Stimulated activated CD4-positive, alpha-beta T cell treated with anti-CD3 and anti-CD28 coated beads, Interleukin-4, amount 100 ng/mL, for 1 hour (primary cell): ENCODE measurements at places on chromosomes 5 and 9.

GRCh38 chr5:169875091-169875728 is 105.1 kb downstream of the INSYN2B start:
- DNase-seq: no peak

- no peak for DNase-seq
These were observed 105.8 kb downstream of the SREK1 start for GRCh38 chr5:66249920-66250319.

DNA sequence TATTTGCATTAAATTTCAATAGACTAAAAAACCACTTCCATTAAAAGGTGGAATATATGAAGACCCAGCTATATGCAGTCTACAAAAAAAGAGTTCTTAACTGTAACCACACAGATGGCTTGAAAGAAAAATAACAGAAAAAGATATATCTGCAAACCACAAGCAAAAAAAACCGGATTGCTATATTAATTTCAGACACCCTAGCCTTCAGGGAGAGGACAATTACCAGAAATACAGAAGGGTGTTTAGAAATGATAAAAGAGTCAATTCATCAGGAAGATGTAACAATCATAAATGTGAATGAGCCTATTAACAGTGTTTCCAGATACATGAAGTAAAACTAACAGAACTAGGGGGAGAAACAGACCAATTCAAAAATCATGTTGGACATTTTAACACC is 56.9 kb upstream of the SMIM23 start:
- no peak for DNase-seq

DNA sequence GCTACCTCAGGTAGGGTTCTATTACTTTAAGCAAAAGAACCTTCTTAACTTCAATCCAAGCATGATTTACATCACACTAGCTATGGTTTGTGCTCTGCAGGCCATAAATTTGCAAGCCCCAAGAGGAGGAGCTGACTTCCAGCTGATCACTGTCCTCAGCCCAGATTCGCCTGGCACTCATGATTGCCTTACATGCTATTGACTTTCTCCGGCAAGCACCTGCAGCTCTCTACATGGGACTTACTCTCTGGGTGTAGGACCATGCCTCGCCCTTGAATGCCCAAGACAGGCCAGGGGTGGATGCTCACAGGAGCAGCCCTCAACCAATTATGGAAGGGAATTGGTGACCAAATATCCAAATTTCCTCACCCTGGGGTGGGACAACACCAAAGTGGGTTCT is 99.8 kb downstream of the ESM1 start:
- no peak for DNase-seq

- no peak for DNase-seq
These were observed 8.1 kb downstream of the SPDL1 start for GRCh38 chr5:169591636-169592035.

GRCh38 chr5:91382530-91383026 is 539 bp downstream of the ARRDC3 start:
- no peak for DNase-seq

DNA sequence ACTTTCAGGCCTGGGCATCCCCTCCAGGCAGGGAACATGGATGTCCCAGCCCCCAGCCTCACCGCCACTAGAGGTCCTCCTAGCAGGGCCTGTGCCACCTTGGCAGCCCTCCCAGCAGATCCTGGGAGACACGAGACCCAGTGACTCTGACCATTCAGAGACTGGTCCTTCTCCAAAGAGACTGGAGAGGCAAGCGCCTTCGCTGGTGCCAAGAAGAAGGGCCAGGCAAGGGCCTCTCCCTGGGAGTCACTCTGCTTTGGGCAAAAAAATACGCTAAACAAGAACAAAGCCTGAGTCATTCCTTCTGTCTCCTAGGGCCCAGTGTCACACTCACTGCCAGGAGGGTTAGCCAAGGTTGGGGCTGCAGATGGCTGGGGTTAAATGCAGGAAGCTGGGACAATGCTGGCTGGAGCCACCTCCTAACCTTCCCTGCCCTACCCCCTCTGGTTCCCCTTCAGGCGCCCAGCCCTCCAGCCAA is 35.3 kb upstream of the SMIM23 start:
- no peak for DNase-seq

DNA sequence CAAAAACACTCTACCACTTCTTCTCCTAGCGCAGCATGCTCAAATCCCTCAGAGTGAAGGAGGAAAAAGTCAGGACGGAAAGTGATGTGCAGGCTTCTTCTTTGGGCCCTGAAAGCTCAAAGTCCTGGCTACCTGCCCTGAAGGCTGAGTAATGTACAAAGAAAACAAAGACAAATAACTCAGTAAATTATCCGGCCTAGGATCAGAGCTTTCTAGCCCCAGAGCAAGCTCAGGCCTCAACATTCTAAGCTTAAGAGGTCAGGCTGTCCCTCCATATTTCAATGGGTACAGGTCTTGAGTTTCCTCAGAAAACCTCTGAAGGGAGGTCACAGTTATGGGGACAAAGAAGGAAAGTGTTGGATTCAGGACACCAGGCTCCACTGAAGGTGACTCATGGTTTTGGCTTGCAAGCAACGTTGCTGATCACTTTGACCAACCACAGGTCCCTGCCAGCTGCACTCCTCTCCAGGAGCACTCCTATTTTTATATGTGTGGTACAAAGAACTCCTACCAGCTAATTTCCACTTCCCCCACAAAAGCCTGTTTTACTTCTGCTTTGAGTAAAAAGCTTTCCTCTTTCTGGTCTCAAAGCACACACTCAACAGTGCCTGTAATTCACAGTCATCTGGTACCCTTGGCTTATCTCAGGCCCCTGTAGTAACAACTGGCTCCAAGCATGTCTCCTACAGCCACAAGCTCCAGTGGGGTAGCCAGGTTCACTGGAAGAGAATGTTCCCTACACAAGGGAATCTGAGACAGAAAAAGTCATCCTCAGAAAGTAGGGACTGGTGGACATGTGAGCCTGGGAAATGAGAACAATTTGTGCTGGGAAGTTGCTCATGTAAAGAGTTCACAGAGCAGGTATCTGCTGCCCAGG is 115.7 kb downstream of the UGCG start:
- no peak for DNase-seq

- no peak for DNase-seq
These were observed 845.2 kb upstream of the CDH10 start for GRCh38 chr5:25489834-25490538.

GRCh38 chr9:78860801-78861475 is 564.0 kb downstream of the PSAT1 start:
- no peak for DNase-seq

DNA sequence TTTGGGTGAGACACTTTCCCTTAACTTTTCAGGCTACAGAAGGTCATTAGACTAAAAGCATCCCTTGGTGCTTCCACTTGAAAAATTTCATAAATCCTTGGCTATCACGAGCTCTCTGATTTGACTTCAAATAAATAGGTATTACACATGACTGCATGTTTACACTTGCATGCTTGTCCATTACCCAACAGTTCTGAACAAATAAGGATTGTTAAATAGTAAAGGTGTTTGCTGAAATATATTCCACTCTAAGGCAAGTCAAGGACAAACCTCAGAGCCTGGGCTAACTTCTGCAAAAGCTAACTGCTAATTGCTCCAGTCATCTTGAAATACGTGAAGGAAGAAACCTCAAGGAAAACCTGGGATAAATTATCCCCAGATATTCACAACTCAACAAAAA is 14.5 kb downstream of the FBXW2 start:
- DNase-seq: no peak

- no peak for DNase-seq
These were observed 422.9 kb downstream of the EBF1 start for GRCh38 chr5:158676642-158677469.

DNA sequence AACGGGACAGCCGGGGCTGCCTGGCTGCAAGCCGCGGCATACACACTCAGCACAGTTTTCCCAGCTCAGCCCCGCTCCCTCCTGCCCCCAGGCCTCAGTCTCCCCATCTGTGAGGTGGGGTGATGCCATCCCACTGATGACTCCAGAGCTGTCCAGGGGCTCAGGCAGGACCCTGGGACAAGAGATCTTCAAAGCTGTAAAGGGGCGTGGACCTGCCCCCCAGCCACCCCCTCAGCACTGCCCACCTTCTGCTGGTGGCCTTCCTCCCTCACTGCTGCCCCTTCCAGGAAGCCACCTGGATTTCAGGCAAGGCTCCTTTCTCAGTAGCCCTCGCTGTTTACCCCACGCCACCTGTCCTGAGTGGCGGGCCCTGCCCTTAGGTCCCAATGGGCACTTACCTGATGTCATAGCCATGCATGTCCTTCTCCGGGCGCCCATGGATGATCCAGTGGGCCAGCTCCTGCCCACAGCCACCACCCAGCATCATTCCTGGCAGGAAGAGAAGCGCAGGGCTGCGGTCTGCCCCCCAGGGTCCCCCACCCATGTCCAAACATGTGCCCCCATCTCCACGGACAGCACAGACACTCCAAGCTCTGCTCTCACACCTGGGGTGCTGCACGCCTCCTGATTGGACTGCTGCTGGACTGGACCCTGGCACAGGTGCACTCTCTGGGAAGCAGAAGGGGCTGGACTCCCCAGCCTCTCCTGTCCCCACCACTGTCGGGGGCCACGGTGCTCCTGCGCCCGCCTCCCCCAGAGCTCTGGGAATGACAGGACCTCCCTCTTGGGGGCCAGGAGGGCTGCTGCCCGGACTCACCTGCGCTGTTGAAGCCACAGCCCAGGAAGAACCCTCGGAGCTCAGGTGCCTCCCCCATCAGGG is 25.7 kb downstream of the SARDH start:
- DNase-seq: no peak

- no peak for DNase-seq
These were observed 84.0 kb downstream of the PALM2AKAP2 start for GRCh38 chr9:109863961-109864360.

DNA sequence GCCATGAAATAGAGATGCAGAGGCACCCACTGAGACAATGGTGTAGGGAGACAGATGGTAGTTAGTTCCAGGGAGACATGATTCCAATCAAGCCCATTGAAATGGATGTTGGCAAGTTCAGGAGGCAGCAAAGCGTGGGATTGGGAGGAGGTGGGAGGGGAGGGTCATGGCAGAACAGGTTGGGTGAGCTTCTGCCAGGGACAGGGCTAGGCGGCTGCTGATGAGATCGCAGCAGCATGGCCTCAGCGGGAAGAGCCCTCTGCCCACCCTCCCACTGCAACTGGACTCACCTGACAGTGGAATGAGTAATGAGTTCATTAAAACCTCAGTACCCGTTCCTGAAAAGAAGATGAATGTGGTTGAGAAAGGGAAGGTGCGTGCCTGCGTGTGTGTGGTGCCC is 418.2 kb downstream of the CDK5RAP2 start:
- DNase-seq: no peak

DNA sequence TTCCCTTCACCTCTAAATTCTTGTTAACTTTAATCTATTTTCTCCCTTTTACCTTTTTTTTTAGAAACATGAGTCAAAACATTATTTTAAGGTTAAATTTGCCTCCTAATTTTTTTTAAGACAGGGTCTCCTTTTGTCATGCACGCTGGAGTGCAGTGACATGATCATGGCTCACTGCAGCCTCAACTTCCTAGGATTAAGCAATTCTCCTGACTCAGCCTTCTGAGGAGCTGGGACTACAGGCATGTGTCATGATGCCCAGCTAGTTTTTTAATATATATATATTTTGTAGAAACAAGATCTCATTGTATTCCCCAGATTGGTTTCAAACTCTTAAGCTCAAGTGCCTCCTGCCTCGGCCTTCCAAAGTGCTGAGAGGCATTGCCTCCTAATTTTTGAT is 424.7 kb upstream of the FAM174A start:
- no peak for DNase-seq

DNA sequence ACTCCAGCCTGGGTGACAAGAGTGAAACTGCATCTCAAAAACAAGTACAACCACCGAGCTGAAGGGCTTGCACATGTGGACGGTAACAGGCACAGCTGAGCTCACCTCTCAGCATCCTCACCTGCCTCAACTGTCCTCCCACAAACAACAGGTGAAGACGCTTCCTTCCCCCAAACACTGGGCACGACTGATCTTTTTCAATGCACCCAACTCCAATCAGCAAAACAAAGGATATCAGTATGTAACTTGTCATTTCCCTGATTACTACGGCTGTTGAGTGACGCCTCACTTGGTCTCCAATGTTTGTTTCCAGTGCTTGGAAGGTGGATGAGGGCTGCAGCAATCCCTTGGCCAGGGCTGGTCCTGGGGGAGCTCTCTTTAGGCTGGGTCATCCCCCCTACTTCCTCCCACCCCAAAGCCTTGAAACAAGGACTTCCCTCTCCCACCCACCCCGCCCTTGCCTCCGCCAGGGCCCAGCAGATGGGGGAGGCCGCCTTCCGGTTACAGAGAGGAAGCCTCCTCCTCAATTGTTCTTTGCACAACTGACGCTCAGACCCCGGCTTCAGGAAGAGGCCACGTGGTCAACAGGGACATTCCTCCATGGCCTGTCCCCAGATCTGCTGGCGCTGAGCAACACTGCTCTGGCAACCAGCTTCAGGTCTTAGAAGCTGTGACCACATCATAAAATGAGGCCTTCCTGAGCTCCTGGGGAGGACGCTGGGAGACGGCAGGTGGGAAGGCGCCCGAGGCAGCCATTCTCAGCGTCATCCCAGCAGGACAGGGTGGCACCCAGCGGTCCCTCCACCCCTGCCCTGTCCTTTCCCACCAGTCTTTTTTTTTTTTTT is 5.9 kb downstream of the FAM78A start:
- DNase-seq: peak; percentile 43

DNA sequence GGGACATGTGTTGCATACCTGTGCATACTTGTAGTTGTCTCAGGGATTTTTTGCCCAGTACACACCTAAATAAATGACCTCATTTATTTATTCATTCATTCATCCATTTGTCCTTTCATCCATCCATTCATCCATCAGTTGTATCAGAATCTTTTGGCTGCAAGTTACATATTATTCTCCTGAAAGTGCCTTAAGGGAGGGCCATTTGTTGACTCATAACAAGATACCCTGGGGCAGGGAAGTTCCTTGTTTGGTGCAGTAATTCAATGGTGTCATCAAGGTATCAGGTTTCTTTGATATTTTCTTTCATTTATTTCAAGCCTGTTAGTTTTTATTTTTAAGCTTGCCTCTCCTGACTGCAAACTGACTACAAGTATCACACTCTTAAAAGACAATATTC is 597.9 kb upstream of the TLE4 start:
- no peak for DNase-seq

- DNase-seq: no peak
These were observed 130.4 kb upstream of the CLINT1 start for GRCh38 chr5:157989296-157989695.

DNA sequence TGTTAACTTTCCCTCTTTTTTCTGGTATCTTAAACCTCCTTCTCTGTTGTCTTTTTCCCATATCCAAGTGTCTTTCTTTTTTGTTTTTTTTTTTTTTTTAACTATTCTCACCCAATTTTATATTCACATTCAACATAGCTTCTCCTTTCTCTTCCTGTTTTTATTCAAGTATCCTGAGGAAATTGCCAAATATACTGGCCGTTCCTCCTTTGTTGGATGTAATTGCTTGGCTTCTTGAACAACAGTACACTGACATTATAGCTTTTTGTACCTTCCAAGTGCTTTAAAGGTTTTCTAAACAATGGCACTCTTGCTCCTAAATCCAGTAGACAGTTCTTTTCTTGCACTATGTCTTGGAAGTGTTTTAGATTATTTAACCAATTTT is 1146.8 kb downstream of the MAT2B start:
- DNase-seq: no peak
